ENCODE measurements at places on chromosomes 16 and 17.

DNA sequence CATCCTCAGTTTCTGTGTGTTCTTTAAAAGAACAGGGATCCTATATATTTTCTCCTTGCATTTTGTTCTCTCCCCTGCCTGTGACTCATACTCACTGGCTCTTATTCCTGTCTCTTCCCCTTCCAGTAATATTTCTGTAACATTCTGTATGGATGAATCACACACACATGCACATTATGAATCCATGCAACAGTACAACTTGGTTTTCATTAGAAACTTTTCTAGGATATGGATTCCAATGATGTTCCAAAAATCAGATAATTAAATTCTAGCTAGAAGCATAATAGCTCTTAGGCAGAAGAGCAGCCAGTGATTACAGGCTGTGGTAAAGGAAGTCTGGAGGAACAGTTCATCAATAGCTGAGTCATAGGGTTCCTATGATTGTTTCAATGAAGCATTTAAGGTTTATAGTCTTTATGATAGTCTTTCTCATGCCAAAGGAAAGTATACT lies 119.6 kb upstream of the PMFBP1 start:
- DNase-seq: peak; percentile 96

DNA sequence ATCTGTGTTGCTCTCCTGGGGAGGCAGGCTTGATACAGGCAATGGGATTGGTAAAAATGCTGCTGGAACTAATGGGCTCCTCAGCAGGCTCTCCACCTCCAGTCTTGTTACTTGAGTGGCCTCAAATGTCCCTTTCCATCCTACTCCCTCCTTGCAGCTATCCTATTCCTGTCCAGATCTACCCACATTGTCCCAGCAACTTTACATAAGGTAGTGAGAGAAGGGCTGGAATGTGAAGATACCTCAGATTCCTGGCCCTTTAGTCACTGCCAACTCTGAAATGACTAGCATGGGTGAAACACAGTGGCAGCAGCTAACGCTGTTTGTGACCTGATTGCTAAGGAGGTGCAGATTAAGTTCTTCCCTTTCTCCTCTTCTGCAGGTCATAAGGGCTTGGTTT lies 210.1 kb upstream of the HS3ST4 start:
- no peak for DNase-seq

DNA sequence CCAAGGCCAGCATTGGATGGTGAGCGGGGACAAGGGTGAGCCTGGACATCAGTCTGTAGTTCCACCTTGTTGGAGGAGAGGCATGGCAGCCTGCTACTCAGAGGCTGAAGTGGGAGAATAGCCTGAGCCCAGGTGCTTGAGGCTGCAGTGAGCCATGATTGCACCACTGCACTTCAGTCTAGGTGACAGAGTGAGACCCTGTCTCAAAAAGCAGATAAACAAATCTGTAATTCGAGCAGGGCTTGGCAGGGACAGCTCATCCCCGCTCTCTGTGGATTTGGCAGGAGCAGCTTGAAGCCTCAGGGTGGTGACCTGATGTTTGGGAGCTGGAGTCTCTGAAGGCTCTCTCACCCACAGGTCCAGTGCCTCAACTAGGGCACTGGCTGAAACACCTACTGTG lies 38.6 kb upstream of the ZCCHC14 start:
- no peak for DNase-seq

- no peak for DNase-seq
Observed at GRCh38 chr16:76081967-76082366, 195.2 kb upstream of the CNTNAP4 start.

DNA sequence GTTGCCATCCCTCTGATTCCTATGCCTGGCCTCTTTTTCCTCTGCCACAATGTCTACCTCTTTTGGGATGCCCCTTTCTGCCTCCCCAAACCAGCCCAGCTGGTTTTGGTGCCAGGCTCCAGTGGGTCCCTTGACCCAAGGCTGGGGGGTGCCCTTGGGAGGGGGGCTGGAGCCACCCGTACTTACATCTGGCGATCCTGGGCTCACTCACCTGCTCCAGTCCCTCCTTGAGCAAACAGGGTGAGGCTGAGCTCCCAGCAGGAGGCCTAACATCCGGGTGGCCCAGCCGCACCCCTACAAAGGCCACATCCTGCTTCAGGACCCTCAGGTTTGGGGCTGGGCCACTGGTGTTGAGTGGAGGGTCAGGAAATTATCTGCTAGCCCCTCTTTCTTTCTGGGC lies 1.2 kb downstream of the ERN2 start:
- DNase-seq: no peak

GRCh38 chr17:59490216-59490615 lies 75.2 kb upstream of the DHX40 start:
- peak; percentile 83 for DNase-seq
